ENCODE measurements at places on chromosomes 11 and 22. TPM values are rescaled to one million over a fixed set of nuclear protein-coding genes. Genes with fewer than 3 reads are reported as not detected.

The CYTH4 gene
- total RNA-seq, result not detected

DNA sequence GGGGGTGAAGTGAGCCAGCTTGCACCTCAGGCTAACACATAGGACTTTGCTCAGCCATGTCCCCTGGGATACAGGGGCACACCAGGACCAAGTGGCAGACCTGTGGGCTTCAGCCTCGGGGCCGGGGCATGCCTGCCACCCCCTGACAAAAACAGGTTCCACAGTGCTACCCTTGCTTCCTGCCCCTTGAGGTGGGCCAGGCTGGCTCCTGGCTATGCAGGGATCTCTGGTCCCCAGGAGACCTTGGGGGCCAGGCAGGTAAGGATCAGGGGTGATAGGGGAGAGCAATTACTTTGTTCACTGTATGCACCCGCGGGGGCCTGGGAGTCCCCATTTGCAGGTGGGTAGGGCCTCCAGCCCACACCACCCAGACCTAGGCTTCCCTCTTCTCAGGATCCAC, 2.4 kb upstream of the MYO7A start:
- DNase-seq, result no peak

DNA sequence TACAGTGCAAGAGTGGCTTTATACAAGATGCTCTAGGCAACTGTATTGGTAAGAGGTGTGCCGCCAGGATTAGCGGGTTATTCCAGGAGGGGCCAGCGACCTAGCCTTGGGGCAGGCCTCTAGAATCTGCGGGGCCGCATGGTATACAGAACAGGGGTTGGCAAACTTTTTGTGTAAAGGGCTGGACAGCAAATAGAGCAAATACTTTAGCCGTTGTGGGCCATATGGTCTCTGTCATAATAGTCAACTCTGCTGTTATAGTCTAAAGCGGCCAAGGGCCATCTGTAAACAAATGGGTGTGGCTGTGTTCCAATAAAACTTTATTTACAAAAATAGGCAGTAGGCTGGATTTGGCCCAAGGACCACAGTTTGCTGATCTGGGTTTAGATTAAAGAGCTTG, 32.6 kb downstream of the FBLN1 start:
- no peak for DNase-seq

The TRAPPC4 gene
- total RNA-seq, result 67.2 TPM

The PTGDR2 gene
- total RNA-seq, result 67.8 TPM

The TMEM191C gene
- not detected for total RNA-seq

- peak; percentile 50 for DNase-seq
These were observed 936 bp downstream of the CECR2 start for GRCh38 chr22:17370026-17370765.

The MOGAT2 gene
- 1.2 TPM for total RNA-seq

GRCh38 chr11:112016088-112016764, 9.0 kb upstream of the DLAT start:
- DNase-seq, result no peak

The CCDC81 gene
- total RNA-seq, result not detected
